ENCODE measurements at places on chromosomes 6 and 20.

DNA sequence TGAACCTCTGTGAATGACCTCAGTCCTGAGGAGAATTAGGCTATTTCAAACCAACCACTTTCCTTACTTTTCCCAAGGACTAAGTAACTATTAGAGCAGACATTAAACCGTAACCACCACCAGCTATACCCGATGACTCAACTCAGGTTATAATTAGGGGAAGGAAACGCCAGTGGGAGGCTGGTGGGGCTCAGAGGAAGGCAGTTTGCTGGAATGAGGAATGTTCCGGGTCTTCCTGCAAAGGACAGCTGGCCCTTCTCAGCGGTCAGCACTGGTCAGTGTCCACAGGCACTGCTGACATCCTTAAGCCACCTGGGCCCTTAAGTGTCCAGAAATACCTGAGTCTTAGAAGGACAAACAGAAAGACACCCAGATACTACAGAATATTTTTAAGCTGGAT lies 515.2 kb downstream of the MAFB start:
- no peak for DNase-seq

DNA sequence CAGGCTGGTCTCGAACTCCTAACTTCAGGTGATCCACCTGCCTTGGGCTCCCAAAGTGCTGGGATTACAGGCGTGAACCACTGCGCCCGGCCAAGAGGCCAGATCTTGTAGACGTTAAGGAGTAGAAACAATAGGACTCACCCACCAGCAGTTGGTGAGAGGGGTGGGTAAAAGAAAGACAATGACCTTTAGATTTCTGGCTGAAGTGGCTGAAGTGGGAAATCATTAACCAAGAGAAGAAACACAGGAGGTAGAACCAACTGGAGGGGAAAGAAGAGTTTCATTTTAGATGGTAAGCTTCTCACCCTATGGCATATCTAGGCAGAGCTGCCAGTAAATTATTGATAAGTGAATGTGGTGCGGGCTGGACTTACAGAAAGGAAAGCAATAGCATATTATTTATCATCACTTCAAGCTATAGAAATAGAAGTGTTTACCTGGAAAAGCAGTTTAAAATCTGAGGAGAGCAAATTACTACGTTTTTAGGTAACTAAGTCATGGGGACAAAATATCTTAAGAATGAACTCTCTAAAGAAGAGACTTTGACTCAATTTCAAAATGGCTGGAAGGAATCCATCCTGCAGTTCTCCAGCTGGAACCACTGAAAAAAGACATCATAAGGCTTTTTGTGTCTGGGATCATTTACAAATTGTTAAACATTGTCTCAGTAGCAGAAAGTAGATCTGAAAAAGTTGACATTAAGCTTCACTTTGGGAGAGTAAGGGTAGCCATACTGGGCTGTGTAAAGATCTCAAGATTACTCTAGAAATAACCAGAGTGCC lies 109.6 kb downstream of the ALDH8A1 start:
- DNase-seq: no peak

GRCh38 chr20:19775353-19776253 lies 17.5 kb downstream of the RIN2 start:
- no peak for DNase-seq

- DNase-seq: no peak
Measured at GRCh38 chr6:72813807-72814596, 192.1 kb downstream of the KCNQ5 start.

GRCh38 chr6:121664158-121664557 lies 228.7 kb downstream of the GJA1 start:
- DNase-seq: no peak

- DNase-seq: no peak
Measured at GRCh38 chr6:98816799-98817198, 17.6 kb upstream of the POU3F2 start.

GRCh38 chr20:57003012-57003411 lies 263.4 kb downstream of the BMP7 start:
- DNase-seq: no peak

DNA sequence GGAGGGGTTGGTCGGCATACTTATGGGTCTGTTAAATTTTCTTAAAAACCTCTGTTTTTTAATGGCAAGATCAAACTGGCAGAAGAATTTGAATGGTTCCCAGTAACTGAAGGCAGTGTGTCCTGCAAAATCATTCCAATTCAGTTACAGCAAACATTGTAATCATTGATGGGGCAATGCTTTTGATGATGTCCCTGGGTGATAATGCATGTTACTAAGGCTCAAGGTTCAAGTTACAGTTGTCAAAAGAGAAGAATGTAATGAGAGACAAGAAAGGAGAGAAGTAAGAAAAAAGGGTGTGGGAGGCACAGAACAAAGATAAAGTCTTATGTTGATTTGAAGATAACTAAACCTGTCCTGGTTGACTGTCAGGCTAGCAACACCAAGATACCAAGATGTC lies 54.9 kb downstream of the CEP162 start:
- no peak for DNase-seq

DNA sequence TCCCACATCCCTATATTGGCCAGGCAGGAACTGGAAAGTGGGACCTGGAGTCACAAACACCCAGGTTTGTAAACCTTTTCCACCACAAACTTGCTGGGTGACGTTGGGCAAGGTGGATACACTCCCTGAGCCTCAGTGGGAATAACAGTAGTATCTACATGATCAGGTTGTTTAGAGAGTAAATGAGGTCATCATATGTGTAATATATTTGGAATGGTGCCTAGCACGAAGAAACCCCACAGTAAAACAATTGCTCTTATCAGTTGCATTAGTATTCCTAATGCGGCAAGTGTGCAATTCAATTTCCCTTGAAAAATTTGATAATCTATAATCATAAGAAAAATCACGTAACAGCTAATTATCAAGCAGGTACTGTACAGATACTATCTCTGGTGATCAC lies 51.9 kb downstream of the HIVEP2 start:
- DNase-seq: peak; percentile 50

- no peak for DNase-seq
Measured at GRCh38 chr20:57791966-57792365, 82.2 kb upstream of the PMEPA1 start.

GRCh38 chr20:888057-888456 lies 28.1 kb downstream of the ANGPT4 start:
- no peak for DNase-seq

- no peak for DNase-seq
Measured at GRCh38 chr20:60573003-60573680, 614.9 kb downstream of the CDH26 start.

DNA sequence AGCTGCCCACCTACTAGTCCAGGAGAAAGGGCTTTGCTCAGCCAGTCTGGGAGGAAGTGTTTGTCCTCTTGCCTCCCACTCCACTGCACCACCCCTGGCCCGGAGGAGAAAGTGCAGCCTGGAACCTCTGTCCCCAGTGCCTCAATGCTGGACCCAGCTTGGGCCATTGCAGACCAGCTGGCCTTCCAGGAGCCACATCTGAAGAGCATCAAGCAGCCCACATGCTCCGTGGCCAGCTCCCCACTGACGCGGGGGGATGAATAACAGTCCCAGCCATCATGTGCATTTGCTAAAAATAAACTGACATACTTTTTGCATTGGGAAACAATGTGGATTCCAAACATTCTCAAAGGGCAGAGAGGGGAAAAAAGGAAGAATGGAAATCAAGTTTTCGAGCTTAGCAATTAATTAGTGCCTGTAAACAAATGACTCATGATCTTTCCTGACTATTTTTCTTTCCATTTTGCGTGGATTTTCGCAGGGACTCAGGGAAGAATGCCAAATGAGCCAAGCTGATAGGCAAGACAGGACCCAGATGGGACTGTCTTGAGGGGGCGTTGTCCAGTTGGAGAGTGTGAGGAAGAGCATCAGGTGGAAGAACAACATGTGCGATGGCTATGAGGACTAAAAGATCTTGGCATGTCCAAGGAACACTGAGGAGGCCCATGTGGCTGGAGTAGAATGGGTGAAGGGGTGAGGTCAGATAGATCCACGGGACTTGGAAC lies 34.1 kb downstream of the CEBPB start:
- peak; percentile 77 for DNase-seq

DNA sequence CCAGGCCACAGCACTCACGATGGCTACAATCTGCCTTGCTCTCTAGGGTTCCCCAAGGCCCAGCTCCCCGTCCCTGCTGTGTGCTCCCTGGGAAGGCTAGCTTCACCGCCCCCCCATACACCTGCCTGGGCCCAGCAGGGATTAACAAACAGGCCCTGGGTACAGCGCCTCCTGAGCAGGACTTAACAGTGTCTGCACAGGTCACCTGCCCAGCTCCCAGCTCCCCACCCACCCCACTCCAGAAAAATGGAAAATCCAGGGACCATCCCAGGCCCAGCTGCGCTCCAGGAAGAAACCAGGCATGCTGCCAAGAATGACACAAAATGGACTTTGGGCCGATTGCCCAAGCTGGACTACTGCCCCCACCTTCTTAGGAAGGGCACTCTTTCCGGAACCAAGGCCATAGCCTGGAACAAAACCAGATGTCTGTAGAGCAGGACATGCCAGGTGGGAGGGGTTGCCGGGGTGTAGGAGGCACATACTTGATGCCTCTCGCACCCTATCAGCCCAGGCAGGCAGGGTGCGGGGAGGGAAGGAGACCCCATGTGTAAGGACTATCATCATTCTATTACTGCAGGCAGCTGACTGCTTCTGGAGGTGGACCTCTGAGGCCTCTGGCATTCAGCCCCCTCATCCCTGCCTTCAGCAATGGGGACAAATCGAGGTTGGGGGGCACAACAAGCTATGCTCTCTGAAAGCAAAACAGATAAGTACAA lies 104.9 kb downstream of the SNX5 start:
- DNase-seq: peak; percentile 37

DNA sequence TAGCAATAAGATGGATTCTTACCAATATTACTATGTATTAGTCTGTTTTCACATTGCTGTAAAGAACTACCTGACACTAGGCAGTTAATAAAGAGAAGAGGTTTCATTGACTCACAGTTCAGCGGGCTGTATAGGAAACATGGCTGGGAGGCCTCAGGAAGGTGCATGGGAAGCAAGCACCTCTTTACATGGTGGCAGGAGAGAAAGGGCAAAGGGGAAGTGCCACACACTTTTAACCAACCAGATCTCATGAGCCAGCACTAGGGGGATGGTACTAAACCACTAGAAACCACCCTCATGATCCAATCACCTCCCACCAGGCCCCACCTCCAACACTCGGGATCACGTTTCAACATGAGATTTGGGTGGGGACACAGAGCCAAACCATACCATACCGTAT lies 40.7 kb upstream of the CCDC167 start:
- no peak for DNase-seq

- peak; percentile 81 for DNase-seq
Measured at GRCh38 chr6:41073203-41073967, 611 bp downstream of the NFYA start.

DNA sequence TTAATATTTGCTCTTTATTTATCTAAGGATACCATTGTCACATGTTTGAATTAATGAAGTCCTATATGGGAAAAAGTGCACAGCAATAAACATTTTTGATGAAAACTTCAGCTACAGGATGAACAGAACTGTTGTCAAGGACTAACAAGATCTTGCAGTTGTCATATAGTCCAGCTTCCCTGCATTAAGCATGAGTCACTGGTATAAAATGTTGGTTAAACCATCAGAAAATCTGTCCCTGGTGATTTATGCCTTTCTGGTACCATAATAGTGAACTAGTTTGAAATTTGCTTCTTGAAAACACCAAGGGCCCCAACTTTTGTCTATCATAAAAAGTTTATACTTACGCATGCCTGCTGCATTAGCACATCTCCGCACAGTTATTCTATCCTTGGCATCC lies 60.4 kb upstream of the RSPO3 start:
- DNase-seq: peak; percentile 56

DNA sequence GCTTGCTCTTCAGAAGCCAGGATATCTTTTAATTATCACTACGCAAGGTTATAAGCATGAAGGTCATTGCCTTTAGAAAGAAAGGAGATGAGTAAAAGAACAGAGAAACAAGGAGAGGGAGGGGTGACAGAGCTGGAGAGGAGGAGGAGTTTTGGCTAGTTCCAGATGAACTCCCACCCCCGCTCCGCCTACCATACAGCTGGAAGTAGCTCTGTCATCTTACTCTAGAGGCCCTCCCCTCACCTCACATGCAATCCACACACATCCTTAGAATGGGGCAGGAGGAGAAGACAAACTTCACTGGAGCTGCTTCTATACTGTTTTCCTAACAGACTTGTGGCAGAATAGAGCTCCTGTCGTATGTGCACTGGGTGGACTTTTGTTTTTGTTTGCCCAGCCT lies 144.7 kb downstream of the SCML4 start:
- DNase-seq: no peak

DNA sequence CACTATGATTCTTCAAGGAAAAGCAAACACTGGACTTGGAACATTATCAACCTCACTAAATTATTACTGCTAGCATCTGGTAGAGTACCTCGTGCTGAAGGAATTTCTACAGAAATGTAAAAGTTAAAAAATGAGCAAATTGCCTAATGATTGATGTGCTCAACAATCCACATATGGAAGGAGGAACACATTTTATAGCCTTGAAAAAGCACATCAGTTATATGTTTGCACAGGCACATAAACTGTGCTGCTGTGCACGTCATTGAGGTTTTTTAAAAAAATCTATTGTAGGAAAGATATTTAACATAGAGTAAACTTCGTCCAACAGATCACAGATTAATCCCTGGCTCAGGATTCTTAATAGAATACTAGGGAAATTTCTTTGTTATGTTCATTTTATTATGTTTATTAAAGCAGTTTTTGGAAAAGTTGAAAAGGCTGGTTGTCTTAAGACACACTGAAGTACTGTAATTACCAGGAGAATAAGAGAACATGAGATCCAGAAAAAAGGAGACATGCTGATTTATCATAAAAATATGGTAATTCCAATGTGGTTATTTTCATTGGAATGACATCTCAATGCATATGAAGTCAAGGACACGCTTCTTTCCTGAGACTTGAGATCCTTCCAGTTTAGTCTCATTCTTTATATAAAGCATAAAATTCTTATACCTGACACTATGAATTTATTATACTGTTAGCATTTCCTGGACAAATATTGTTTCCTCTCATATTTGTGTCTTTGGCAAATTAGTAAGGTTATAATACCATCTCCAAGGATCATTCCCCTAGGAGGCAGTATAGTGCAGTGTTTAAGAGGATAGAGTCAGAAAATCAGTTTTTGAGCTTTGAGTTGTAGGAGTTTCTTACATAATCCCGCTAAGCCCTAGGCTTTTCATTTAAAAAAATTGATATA lies 511.1 kb downstream of the TENT5A start:
- DNase-seq: peak; percentile 71

- DNase-seq: peak; percentile 89
Measured at GRCh38 chr6:3759646-3760232, 8.2 kb upstream of the PXDC1 start.

DNA sequence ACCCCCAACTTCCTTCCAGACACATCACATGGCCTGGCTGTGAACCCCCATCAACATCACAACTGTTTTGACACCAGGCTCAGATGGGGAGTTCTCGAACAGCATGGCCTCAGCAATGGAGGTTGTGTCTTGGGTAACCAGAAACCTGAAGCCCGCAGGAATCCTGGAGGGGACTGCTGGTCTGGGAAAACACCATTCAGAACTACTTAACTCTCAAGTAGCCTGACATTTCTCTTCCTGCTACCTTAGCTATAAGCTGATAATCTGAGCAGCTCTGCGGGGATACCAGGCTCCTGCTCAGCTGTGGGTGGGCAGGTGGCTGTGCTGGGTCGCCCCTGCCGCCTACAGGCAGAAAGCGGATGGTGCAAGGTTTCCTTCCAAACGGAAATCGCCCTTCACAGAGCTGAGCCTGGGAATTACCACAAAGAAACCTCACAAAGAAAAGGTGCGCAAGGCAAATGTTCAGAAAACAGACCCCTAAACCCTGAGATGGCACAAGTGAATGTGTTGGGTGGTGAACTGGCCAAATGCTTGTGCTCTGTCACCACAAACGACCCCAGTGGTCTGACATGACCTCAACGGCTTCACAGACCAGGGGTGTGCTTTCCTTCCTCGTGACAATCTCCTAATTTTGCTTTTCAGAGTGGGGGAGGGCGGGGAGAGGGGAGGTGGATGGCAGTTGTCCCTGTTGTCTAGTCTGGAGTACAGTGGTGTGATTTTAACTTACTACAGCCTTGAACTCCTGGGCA lies 29.5 kb downstream of the SNX5 start:
- DNase-seq: peak; percentile 81
